CD4-positive, alpha-beta T cell treated with Interferon alpha-2 for 1 hour (primary cell): ENCODE measurements at places on chromosomes 1 and 21.

GRCh38 chr1:224251741-224252146 is 68.7 kb downstream of the DEGS1 start:
- no peak for DNase-seq

GRCh38 chr1:205335692-205336091 is 14.1 kb upstream of the NUAK2 start:
- DNase-seq: peak; percentile 82

GRCh38 chr1:236163463-236164153 is 21.3 kb downstream of the GPR137B start:
- peak; percentile 23 for DNase-seq

GRCh38 chr1:178196631-178197030 is 102.7 kb downstream of the RASAL2 start:
- no peak for DNase-seq

- DNase-seq: no peak
Measured at GRCh38 chr1:17728123-17728712, 26.9 kb upstream of the ACTL8 start.

DNA sequence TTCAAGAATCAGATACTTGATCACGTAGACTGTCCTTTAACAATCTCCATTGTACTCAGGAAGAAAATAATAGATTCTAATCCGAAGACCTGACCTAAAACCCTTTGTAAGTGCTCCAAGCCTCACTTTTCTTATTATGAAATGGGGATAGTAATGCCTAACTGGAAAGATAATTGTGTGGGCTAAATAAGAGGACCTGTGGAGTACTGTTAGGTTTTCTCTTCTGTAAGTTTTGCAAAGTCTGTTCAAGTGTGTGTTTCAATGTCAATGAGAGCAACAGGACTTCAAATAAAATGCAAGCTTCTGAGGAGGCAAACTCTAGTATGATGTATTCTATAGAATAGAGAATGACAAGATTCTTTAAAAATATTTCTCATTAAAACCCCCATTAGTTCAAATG is 348.6 kb downstream of the USP25 start:
- no peak for DNase-seq

- DNase-seq: peak; percentile 62
Measured at GRCh38 chr1:153572569-153573015, 6.9 kb upstream of the S100A2 start.

GRCh38 chr1:83692524-83693381 is 306.2 kb downstream of the TTLL7 start:
- DNase-seq: peak; percentile 0

DNA sequence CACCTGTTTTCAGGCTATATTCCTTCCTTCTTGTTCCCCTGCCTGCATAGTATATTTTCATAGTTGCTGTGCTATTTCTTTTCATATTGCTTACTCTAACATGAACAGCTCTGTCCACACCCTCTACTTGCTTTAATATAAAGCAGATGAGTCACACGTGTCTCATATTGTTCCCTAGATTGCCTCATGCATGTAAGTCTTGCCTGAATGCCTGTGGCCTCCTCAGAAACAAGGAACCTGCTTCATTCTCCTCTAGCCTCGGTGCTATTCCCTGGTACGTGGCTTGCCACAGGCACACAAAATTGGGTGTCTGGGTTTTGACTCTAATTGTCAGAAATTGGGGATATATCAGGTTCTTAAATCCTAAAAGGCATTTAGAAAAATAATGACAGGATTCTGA is 16.5 kb upstream of the PKP1 start:
- no peak for DNase-seq

DNA sequence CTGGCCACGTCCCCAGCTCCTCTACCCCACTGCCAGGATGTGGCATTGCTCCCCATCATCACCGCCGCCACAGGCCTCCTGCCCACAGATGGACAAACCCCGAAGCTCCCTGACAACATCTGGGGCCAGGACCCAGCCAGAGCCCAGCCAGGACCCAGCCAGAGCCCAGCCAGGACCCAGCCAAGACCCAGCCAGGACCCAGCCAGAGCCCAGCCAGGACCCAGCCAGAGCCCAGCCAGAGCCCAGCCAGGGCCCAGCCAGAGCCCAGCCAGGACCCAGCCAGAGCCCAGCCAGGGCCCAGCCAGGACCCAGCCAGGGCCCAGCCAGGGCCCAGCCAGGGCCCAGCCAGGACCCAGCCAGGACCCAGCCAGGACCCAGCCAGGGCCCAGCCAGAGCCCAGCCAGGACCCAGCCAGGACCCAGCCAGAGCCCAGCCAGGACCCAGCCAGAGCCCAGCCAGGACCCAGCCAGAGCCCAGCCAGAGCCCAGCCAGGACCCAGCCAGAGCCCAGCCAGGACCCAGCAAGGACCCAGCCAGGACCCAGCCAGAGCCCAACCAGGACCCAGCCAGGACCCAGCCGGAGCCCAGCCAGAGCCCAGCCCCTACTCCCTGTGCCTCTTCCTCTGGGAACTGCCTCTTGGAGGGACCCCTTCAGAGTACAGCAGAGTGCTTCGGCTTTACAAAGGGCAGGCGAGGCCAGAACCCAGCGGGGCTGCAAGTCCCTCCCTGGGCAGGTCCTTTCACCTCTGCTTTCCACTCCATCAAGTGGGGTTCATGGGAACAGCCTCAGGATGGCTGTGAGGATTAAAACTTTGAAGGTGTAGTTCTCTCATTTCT is 43.7 kb downstream of the DISP3 start:
- no peak for DNase-seq

DNA sequence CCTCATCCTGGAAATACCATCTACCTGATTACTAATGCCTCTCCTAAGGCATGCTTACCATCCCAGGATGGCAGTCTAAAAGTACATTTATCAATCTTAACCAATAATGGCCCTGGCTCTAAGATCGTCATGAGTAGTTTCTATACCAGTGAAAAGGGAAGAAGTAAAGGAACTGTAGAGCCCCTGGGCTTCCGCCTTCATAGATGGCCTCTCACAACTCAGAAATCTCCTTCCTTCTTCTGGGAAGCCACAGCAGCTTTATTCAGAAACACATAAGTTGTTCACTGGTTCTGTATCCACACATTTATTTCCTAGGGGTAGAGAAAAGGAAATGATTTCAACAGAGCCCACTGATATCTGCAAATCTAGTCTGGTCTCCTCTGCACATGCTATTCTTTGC is 41.0 kb upstream of the CD5L start:
- no peak for DNase-seq

DNA sequence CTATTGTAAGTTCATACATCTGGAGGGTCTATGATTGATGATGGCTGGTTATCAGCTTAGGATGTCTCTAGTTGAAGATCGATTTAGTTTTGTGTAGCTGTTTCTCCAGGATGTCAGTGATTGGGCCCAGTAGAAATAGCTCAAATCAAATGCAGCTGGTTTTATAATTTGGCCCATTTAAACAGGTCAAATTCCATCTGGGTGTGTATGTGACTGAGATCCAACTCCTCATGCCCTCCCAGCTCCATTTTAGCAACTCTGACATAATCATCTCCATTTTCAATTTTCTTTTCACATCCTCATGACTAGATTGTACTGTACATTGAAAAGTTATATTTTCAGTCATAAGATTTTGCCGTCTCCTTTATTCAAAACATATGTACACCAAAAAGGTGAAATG is 99.2 kb downstream of the TPR start:
- DNase-seq: no peak

DNA sequence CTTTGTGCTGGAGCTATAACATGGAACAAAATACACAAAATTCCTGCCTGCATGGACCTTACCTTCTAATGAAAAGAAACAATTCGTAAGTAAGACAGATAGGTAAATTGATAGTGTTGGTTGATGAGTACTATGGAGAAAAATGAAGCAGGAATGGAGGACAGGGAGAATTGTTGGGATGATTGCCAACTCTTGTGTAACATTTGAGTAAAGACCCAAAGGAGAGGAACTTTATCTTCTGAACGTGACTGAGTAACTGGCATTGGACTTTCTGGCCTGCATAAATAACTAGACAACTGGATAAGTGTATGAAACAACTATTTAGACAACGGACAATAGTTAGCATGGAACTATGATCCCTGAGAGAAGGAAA is 6.8 kb upstream of the EFCAB14 start:
- DNase-seq: no peak

DNA sequence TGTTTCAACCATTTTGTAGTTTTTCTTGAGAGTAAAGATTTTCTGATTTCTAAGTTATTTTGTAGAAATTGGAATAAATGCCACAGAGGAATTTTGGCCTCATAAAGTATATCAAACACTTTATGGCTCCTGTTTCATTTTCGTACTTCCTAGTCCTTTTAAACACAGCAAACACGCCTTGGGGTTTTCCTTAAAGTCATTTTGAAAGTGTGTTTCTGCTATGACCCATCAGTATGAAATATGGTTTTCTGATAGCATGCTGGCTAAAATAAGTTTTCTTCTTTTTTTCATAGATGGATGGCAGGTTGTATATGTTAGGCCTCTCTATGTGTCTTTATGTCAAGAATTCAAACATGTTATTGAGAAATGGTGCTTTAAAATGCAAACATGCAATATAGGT is 940.1 kb upstream of the TMPRSS15 start:
- no peak for DNase-seq

DNA sequence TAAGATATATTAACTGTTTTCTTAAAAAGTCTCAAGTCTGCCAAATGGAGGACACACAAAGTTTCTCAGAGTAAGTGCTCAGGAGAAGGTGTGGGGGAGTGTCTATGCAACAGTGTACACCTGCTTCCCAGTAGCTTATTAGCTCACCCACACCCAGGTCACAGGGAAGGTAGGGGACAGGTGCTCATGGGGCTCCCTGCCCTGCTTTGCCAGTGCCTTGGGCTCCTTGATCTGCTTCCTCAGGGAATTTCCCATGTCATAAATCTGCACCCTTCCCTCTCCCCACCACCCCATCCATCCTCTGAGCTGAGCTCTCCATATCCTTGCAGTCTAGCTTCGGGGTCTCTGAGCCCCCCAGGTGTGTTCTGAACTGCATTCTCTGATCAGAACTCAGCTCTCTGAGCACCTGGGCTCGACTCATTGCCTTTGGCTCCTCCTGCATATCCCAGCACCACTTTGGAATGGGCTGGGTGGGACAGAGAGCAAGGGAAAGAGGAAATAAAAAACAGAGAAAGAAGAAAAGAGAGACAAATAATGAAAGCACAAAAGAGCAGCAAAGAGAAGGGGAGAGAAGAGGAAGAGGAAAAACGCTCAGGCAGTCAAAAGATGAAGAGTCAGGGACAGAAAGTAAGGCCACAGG is 87.0 kb upstream of the ATP1B1 start:
- no peak for DNase-seq

DNA sequence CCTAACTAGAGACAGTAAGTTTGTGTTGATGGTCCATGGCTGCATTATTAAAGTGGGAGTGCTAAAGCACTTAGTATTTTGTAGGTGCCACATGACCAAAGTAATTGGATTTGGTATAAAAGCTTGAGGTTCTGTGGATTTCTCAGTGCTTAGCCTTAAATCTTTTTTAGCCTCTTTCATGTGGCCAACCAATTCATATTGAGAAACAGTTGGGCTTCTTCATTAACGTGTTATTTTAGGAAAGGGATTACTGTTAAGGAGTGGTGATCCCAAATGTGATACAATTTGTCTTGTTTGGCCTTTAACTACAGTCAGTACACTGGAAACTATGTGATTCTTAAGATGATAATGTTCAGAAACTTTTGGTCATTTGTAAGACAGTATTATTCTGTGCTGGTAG is 25.5 kb downstream of the MAN1A2 start:
- DNase-seq: no peak

- DNase-seq: peak; percentile 63
Measured at GRCh38 chr1:110668549-110668948, 6.2 kb downstream of the KCNA3 start.

DNA sequence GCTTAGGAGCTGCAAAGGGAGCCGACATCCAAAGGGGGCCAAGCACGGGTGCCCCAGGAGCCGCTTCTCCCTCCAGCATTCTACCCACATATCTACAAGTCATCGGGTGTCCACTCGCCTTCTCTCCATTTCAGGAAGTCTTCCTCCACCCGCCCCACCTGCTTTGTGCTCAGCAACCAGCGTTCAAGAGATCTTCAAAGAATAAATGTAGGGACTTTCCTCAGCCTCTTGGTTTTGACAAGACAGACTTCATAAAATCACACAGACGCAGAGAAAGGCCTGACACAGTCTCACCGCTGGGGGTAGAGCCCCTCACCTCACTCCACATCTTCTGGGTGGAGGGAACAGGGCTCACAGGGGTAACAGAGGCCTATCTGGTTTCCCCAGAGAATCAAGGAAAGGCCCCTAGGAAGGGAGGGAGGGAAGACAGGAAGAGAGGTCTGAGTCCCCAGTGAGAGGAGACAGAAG is 49.5 kb downstream of the SSBP3 start:
- peak; percentile 36 for DNase-seq

DNA sequence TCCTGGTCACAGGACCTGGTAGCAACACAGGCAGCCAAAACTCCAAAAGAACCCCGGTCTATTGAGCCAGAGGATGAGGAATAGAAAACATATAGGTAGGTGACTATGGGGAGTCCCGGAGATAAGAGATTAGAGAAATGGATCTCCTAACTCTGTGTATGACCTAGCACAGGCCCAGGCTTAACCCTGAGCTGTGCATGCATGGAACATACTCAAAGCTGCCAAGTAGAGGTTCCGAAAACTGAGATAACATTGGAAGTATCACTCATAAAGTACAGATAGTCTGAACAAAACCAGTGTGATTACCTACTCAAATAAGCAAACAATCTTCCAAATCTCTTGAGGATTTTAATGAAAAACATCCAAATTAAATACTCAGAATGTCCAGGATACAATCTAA is 31.5 kb upstream of the PRDX6 start:
- DNase-seq: no peak

GRCh38 chr1:199725002-199725565 is 302.4 kb upstream of the NR5A2 start:
- no peak for DNase-seq

- no peak for DNase-seq
Measured at GRCh38 chr1:74766579-74766978, 33.6 kb downstream of the TYW3 start.

DNA sequence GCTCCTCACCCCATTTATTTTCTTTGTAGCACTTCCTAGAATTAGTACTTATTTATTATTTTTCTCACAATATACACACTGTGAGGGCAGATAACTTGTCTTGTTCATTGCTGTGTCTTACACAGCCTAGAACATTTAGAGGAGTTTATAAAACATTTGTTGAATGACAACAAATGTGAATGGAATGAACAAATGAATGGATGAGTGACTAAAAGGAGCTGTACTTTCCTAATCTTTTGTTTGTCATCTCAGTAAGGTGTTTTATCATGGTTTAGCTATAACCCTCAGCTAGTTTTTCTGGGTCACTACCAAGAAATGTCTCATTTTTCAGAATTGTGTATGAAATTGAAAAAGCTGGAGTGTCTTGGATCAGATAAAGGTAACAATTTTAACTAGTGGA is 239.3 kb upstream of the KCNK2 start:
- no peak for DNase-seq
